ENCODE measurements at places on chromosomes 3 and 15.

GRCh38 chr3:155334914-155335723, 41.6 kb upstream of the STRIT1 start:
- no peak for DNase-seq

DNA sequence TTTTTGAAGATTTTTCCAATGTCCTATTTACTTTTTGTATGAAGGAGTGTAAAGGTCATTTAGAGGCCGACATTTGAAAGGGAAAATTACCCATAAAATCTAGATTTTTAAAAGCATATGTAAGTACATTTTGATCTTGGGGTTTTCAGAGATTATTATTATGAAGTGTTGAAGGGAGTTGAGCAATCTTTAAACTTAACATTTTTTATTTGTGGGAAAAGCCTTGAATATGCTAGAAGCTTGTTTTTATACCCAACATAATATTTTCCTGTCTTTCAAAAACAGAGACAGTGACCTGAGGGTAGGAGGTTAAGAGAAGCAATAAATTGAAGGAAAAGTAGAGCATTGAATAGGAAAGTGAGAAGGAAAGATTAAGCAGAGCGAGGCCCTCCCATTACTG, 85.7 kb downstream of the SLMAP start:
- DNase-seq: no peak

GRCh38 chr3:130626049-130626448, 109.1 kb downstream of the COL6A6 start:
- no peak for DNase-seq

GRCh38 chr3:64551697-64552096, 136.1 kb downstream of the ADAMTS9 start:
- DNase-seq: no peak

DNA sequence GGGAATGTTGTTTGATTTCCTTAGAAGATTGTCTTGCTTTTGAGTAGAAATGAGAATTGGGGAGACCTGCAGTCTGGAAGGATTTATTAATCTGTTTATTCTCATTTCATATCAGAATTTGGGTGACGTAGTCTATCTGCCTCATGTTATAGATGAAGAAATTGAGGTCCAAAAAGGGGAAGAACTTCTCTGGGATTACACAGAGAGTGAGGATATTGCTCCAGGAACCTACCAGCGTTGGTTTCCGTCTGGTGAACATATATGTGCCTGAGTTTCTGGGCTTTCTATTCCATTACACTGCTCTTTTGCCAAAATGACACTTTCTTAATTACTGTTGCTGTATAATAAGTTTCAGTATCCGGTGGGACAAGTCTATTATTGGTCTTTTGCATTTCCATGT, 51.8 kb downstream of the CTDSPL start:
- DNase-seq: no peak

DNA sequence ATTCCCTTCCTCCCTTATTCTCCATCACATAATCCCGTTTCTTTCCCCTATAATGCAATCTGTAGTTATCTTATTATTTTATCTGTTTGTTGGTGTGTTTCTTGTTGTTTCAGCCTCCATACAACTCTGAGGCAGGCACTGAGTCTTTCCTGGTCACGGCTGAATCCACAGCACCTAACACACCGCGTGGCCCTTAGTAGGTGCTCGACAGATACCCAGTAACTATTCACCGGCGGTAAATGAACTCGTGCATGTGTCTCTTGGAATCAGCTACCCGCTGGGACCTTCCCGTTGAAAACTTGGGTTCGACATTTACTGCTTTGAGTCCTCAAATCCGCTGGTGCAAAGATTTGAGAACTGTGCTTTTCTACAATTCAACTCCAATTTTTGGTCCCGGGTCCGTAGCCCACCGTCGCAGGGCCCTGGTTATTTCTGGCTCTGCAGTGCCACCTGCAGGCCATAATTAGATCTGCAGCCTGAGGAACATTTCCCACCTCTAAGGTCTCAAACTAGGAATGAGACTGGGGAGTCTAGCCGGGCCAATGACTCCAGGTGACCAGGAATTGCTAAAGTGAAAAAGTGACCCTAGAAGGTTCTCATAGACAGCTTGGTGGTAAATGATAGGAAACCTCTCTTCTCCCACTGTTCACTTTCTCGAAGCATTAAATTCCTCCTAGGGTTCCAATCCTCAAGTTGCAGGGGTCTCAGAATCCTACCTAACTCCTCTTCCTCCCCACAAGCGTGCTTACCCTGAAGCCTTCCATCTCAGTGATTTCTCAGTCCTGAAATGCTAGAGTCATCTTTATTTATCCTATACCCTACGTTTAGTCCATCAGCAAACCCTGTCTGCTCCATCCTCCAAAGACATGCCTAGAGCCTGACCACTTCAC, 40.0 kb upstream of the TRH start:
- no peak for DNase-seq

DNA sequence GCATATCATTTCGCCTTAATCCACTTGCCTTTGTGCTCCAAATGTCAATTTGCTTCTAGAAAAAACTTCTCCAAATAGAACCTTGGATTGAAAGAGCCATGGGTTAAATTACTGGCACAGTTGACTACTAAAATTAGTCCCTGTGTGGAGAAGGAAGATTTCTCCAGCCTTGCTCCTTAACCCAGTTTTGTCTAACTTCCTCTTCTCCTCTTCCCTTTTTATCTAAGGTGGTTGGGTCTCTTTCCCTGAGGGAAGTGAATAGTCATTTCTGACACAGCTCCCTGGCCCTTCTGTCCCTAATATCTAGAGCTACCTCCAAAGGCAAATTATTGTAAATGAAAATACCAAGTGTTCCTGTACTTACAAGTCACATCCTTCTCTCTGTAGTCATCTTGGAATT, 527.9 kb upstream of the TBL1XR1 start:
- DNase-seq: no peak

- DNase-seq: no peak
These were observed 583.1 kb upstream of the CFAP20DC start for GRCh38 chr3:59632760-59633573.

- DNase-seq: no peak
These were observed 43.5 kb upstream of the RSL24D1 start for GRCh38 chr15:55240125-55240760.

GRCh38 chr3:128624526-128625138, 26.0 kb downstream of the RPN1 start:
- no peak for DNase-seq

GRCh38 chr3:34078418-34078817, 280.0 kb downstream of the PDCD6IP start:
- DNase-seq: no peak

DNA sequence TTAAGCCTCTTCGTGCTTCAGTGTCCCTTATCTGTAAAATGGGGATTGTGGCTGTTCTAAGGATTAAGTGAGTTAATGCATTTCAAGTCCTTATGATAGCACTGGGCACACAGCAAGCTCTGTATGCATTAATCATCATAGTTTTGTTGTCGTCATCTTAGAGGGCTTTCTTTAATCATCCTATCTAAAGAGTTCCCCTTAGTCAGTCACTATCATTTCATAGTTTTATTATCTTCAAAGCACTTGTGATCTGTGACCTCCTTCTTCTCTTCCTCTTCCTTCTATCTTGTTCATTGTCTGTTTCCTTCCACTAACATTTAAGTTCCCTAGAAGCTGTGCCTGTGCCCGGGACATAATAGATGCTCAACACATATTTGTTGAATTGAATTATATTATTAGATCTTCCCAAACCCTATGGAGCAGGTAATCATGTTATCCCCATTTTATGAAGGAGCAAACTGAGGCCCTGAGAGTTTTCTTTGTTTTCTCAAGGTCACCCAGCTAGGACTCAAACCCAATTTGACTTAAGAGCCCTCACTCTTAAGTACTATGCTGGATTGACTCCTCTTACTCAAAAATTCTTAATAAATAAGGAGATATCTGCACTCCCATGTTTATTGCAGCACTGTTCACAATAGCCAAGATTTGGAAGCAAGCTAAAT, 24.1 kb downstream of the DUOX2 start:
- DNase-seq: no peak

DNA sequence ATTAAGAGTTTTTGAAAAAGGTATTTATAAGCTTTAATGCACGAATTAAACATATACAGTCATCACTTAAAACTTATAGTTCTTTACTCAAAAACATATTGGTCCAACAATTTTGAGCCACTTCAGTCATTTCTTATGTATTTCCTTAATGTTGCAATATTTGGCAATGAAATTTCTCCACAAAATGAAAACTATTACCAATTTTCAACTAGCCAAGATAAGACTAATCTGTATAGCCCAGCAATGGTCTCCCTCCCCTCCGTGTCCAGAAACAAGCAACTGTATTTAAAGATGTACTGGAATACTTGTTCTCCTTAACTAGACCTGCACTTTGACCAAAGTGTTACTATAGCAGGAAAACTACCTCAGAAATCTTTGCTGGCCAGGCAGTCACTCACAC, 9.2 kb downstream of the ARF4 start:
- no peak for DNase-seq

GRCh38 chr15:58506064-58506490, 74.3 kb downstream of the LIPC start:
- DNase-seq: no peak

DNA sequence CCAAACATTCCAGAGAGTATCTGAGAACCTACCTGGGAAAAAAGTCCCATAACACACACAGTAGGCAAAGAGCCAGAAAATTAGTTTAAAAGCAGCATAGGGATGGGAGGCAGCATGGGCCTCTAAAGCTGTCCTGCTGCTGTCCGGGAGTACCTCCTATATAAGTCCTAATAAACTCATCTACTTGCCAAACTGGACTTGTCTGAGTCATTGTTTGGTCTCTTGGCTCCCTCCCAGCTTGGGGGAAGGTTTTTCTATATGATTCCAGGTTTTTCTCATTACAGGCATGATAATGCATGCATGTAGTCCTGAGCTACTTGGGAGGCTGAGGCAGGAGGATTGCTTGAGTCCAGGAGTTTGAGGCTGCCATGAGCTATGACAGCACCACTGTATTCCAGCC, 17.5 kb upstream of the HACD2 start:
- peak; percentile 41 for DNase-seq

DNA sequence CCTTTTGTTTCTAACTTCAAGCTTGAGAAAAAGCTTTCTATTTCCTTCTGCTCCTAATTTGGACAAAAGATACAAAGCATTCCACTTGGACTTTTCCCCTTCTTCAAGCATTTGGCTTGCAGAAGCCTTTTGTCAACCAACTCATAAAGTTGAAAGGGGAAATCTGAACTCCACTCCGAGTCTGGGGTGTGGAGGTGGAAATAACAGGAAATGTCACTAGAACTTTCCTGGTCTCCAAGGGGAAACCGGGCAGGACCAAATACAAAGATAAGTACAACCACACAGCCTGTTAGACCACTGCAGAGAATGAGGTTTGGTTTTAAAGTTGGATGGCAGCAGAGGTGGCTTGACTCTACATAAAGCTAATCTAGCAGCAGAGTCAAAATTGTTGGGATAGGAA, 4.2 kb upstream of the C3orf80 start:
- DNase-seq: no peak

GRCh38 chr3:114452256-114452655, 158.4 kb downstream of the TIGIT start:
- no peak for DNase-seq

- DNase-seq: no peak
These were observed 4.3 kb upstream of the OR5H6 start for GRCh38 chr3:98259707-98260106.

GRCh38 chr3:135982404-135982761, 16.9 kb downstream of the PPP2R3A start:
- no peak for DNase-seq

DNA sequence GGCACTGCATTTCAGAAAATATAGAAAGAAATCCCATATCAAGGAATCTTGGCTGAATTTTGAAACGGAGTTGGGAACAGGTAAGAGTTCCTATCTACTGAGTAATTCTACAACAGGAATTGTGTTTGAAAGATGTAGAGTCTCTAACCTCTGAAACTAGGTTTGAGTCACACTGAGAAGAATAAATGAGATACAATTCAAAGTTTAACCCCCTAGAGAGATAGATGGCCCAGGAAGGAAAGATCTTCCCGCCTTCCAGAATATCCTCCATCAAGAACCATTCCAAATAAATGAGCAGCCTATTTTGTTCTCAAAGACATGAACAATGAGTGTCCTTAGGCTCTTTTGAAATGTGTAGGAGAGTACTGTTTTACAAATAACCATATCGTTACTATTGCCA, 2.9 kb upstream of the ANP32A start:
- no peak for DNase-seq

- DNase-seq: no peak
These were observed 68.6 kb downstream of the ITGB5 start for GRCh38 chr3:124818398-124819091.

DNA sequence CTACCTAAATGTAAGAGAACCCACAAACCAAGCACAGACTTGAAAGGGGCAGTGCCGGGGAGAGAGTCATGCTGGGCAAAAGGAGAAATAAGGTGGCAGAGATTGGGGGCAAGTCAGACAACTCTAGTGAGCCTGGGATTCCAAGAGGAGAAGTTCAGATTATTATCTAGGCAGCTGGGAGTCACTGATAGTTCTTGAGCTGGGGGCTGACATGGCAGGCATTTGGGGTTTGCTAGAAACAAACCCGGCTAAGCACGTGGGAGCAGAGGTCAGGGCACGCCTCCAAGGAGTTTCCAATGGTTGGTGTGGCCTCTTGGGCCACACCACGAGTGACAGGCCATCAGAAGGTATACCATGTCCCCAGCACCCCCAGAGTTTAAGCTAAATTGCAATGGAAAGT, 27.6 kb downstream of the SLC6A6 start:
- no peak for DNase-seq

DNA sequence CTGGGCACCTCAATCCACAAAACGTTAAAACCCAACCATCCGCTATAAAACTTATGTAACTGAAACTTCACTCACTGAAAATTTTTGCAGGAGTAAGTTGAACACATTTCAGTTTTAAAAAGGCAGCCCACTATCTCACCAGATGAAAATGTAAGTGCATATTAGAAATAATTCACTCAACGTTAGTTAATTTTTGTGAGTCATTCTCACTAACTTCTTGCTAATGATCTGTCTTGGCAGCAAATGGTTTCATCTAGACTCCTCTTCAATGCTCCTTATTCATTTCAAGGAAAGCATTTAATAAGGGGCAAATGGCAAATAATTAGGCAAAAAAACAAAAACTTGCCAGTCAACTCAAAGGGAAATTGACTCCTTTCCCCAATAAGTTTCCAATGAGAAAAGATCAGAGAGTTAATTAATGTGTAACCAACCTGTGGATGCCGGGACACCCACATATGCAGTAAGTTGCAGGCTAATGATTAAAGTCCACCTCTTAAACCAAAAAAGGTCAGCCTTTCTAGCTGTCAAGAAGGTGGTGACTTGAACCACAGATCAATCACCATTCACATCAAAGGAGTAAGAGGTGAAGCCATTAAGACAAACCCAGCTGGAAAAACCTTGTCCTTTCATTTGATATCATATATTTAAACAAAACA, 22.9 kb upstream of the PRICKLE2 start:
- DNase-seq: no peak

DNA sequence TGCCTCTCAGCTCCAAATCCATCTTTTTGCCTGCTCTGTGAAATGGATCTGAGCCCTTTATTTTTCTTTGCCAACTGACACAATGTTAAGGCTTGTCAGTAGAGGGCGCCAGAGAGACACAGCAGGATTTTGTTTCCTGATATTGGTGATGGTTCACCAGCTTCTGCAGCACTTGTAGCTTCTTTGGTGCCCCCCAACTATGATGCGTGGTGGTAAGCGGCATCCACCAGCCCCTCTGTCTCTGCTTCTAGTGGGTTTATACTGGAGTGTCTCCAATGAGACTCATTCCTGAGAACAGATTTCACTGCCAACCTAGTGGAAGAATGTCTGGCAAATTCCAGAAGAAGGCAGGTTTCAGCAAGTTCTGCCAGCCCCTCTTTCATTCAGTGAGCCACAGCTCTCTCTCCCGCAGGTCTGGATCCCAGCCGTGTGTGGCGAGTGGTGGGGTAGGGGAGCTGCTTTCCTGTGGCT, 471.9 kb upstream of the FRG2C start:
- DNase-seq: peak; percentile 7
